ENCODE measurements at places on chromosomes 1 and 21.

- no peak for DNase-seq
These were observed 102.4 kb downstream of the CACHD1 start for GRCh38 chr1:64572222-64572900.

DNA sequence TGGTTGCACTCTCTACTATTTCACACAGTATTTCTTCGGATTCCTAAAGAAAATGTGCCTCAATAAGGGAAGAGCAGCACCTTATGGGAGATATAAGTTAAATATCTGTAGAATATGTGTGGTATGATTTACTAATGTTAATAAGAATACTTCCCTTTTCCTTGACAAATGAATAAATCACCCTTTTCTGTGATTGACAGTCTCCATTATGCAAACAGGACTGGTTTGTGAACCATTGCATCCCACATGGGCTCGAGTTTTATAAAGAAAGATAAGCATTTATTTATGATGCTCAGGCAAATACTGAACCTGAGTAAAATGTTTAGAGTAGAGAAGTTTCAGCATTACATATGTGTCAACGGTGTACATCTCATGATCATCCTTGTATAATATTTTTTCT, 587.7 kb upstream of the BRINP3 start:
- no peak for DNase-seq

GRCh38 chr1:1554926-1555915, 14.8 kb upstream of the TMEM240 start:
- DNase-seq: peak; percentile 34

DNA sequence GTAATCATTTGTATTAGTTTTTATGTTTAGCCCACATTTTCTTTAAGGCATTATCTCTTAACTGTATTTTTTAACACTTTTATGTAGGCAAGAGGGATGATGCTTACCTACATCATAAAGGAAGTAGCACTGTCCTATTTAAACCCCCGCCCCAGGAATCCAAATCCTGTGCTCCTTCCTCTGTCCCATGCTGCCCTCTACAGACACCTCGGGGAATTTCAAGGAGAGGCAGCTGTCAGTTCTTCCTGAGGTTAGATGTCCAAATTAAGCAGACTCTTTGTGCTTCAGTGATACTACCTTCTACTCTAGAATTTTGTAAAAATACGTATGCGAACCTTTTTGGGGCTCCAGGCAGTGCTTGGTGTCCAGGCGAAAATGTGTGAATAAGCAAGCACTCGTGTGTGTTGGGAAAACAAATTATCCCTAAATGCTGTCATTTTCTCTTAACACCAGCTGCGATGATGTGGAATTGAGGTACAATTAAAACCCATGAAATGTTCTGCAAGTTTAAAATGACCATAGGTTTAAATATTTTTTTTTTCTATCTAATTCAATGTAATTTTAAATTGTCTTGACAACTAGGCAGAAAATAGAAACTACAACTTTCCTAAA, 19.2 kb downstream of the CRCT1 start:
- DNase-seq: peak; percentile 11

Data from adipocyte (in vitro differentiated cells).